ENCODE measurements at places on chromosomes 4 and X.

GRCh38 chr4:2251073-2251794 lies 9.3 kb upstream of the HAUS3 start:
- DNase-seq: no peak

- no peak for DNase-seq
Observed at GRCh38 chr4:1871471-1872021, 353 bp downstream of the NSD2 start.

GRCh38 chr4:107712236-107712635 lies 7.8 kb downstream of the PAPSS1 start:
- no peak for DNase-seq

GRCh38 chrX:18951032-18951431 lies 32.9 kb downstream of the PHKA2 start:
- no peak for DNase-seq

- no peak for DNase-seq
Observed at GRCh38 chrX:153948847-153949805, 4.7 kb upstream of the RENBP start.

DNA sequence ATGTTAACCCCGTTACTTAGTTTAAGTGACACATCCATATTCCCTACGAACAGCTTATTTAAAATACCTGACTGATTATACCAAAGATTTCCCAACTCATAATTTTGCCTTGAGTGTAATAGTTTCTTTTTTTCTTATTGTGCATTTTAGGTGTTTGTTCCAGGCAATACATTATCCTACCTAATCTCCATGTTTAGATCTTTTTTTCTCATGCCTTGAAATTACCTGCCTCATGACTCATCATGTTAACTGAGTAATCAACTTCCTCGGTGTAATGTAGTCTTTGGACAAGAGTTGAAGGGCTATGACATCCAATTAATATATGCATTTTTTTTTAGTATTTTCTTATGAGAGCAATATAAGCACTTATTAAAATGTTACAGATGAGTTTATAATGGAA lies 228.7 kb upstream of the ANKRD50 start:
- no peak for DNase-seq

DNA sequence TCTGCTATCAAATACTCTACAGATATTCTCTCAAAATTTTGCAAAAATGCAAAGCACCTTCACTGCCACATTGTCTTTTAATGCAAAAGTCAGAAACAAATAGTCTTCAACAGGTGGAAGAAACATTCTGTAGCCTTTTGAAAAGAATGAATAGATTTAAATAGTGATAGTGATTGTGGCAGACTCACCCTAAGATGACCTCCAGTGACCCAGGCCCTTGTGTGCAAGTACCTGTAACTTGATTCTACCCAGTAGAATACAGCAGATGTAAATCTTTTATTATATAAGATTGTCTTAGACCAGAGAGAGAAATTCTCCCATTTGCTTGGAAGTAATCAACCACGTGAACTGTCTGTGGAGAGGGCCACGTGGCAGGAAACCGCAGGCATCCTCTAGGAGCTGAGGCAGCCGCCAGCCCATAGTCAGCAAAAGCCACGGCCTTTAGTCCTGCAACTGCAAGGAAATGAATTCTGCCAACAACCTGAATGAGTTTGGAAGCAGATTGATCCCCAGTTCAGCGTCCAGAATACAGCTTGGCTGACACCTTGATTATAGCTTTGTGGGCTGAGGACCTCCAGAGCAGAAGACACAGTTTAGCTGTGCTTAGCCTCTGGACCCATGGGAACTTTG lies 272.5 kb downstream of the ARHGAP10 start:
- no peak for DNase-seq

DNA sequence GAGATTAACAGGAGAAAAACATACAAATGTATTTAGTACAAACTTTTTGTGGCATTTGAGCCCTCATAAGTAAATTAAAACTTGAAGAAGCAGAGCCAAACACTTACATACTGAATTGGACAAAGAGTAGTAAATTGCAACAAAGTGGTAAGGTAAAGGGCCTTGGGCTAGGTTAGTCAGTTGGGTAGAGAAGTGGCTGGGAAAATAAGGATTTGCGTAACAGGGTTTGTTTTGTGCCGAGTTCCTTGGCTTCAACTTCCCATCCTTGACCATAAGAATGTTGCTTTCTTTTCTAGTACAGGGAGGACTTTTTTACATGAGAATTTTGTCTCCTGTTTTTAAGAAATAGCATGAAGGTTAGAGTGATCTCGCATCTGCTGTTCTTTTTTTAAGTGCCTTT lies 33.3 kb upstream of the DSPP start:
- DNase-seq: no peak

- DNase-seq: no peak
Observed at GRCh38 chr4:55348466-55348865, 2.4 kb downstream of the SRD5A3 start.

DNA sequence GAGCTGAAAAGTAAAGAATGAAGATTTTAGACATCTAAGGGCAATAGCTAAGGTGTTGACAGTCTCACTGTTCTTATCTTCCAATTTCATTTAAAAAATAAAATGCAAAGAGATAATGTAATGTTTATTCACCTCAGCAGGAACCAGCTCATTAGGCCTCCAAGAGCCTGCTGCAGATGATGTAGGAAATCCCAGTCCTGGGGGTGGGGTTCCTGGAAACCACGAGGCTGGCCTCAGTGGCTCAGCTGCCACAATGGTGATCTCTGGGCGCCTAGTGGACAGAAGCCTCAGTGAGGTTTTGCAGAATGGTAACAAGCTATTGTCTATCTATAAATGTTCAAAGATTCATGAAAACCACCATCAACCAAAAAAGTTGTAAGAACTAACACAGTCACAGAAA lies 77.3 kb downstream of the RPS3A start:
- no peak for DNase-seq

- no peak for DNase-seq
Observed at GRCh38 chr4:13364653-13365052, 119.5 kb downstream of the RAB28 start.

DNA sequence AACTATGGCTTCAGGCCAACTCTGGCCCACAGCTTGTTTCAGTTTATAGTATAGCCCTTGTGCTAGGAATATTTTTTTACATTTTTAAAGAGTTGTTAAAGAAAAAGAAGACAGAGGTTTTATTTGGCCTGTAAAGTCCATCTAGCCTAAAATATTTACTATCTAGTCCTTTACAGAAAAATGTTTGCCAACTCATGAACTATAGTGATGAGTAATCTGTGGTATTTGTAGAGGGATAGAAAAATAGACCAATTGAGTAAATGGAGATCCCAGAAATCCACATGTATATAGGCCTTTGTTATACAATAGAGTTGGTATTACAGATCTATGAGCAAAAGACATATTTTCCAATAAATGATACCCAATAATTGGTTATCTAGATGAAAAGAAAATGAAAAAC lies 288.7 kb downstream of the PRDM5 start:
- no peak for DNase-seq

DNA sequence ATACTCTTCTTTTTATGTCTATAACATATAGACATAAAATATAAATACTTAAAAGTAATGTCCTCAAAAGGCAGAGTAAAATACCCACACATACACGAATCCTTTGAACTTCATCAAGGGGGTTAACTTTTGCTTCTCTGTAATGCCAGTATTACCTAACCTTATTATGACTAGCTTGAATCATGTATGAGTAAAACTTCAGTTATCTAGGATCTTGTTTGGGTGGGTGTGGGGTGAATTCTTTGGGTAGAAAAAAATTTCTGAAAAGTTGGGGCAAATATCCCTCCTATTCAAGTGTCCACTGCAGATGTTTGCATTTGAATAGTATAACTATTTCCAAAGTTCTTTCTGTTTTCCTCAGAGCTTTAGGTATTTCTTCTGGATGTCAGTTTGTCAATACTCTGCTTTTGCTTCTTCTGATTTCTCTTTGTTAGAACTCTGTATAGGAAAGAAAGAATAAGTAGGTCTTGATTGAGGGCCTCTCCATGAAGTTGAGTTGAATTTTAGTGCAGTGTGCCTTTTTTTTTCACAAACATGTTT lies 173.8 kb downstream of the ADGRL3 start:
- DNase-seq: no peak

DNA sequence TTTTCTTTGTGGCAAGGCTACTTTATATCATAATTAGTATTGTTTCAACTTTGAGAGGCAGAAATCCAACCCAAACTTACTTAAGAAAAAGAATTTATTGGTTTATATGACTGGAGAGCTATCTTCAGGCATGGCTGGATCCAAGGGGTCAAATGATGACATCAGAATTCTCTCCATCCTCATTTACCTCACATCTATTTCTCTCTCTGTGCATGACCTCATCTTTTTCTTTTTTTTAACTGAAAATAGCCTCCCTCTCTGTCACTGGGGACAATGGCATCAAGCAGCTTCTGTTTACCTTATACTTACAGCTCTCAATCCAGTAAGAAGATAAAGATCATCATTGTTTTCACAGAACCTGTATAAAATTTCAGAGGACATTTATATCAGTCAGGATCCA lies 12.0 kb upstream of the EXOC1L start:
- DNase-seq: no peak

DNA sequence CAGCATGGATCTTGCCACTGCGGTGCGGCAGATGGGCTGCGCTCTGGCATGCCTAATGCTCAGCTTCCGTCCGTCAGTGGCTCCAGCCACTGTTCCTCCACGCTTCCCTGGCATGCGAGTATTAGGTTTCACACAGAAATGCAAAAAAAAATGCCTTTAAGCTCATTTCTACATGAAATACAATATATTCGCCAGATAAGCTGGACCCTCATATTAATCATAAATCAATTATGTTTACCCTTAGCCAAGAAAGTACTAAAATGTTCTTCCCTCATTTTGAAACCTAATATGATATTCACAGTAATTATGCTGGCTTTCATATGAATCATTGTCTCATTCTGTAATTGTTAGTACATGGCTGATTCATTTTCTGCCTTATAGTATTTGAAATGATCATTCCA lies 115.5 kb upstream of the FAM241A start:
- DNase-seq: no peak

GRCh38 chr4:24645765-24646550 lies 61.6 kb upstream of the DHX15 start:
- DNase-seq: no peak
